ENCODE measurements at places on chromosomes 1 and 21.

DNA sequence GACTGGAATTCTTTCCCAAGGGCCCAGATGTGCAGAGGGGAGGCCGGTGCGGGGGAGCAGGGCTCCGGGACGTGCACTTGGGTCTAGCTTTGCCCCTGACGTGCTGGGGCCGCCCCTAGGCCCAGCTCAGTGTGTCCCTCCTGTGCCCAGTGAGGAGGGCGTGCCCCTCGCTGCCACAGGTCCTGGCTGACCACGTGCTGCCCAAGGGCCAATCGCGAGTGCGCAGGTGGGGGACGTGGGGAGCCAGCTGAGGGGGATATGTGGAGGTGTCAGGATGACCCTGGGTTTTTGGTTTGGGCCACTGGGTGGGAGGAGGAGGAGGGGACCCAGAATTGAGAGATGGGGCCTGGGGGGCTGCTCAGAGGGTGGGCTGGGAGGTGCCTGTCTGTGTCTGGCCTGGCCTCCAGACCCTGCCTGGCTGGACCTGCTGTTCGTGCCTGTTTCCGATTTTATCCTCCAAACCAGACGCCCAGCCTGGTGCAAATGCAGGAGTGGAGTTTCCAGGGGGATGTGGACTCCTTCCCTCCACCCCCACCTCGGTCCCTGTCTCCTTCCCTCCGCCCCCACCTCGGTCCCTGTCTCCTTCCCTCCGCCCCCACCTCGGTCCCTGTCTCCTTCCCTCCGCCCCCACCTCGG is 6.1 kb upstream of the RNF223 start:
- DNase-seq = no peak

GRCh38 chr1:192475970-192476369 is 99.6 kb upstream of the RGS1 start:
- no peak for DNase-seq

GRCh38 chr1:164801791-164802502 is 243.0 kb downstream of the PBX1 start:
- no peak for DNase-seq

DNA sequence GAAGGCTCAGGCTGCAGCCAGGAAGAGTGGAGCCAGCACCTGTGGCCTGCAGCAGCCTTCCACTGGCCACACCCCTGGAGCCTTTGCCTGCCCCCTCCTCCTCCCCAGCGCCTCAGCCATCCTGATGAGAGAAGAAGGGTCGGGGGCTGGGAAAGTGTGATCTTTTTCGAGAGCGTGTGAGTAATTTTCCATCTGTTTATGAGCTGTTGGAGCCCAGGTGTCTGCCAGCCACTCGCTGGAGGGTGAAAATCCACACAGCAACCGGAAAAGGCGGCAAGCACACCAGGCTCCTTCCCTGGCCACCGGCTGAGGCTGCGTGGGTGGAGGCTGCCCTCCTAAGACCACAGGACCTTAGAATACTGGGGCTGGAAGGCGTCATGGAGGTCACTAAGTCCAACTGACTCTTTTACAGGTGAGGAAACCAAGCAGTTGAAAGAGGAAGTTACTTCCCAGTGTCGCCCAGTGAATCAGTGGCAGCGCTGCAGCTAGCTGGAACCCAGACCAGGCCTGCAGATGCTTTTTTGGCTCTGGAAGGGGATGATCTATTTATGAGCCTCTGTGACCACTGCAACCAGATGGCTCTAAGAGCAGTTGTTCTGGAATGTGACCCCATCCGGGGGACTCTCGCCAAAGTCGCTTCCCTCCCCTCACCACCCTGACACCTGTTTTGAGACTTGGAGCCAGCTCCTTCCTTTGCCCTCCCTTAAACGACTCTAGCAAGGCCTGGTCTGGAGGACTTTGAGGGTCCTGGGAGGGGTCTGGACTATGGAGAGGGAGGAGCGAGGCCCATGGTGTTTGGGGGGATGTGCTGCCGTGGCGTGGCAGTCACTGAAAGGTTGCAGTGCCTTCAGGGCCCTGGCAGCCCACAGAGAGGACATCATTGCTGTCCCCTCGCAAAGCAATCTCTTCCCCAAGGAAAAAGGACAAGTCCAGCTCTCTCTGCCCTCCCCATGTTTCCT is 54.5 kb downstream of the LGR6 start:
- no peak for DNase-seq

GRCh38 chr1:56808410-56808809 is 10.8 kb downstream of the FYB2 start:
- DNase-seq = no peak

DNA sequence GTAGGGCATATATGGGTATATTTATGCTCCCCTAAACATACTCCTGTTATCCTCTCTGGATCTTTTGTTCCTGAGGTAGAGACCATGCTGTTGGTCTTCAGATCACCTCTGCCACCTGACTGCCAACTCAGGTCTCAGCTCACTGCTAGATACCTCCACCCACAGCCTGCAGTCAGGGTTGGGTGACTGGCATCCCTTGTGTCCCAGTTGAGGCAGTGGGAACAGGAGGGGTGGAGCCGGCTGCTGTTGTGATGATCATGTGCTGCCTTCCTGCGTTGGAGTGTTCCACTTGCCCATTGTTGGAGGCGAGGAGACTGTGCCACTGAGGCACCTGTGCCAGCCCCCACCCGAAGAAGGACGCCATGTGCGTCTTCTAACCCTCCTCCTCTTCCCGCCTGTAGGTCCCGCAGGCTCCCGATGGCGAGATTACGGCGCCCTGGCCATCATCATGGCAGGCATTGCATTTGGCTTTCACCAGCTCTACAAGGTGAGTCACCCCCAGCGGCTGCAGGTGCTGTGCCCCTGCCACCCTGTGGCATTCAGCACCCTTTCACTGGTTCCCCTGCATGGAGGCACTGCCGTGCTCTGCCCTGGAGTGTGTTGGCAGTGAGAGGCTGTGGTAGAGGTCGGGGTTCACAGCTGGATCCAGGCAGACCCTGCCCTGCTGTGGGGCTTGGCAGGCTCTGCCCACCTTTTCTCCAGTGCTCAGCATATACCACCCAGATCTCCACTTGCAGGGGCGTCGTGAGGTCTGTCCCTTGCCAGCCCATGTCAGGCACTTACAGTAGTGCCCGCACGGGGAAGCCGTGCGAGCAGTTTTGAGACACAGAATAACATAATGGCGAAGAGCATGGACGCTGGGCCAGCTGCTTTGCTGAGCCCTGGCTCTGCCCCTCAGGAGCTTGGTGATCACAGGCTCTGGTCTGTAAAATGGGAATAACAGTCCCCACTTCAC is 143.5 kb downstream of the PEX14 start:
- no peak for DNase-seq

GRCh38 chr21:44874497-44875315 is 1.2 kb upstream of the PTTG1IP start:
- DNase-seq = no peak

- peak; percentile 2 for DNase-seq
These were observed 61.0 kb downstream of the WDR4 start for GRCh38 chr21:42818328-42818749.

DNA sequence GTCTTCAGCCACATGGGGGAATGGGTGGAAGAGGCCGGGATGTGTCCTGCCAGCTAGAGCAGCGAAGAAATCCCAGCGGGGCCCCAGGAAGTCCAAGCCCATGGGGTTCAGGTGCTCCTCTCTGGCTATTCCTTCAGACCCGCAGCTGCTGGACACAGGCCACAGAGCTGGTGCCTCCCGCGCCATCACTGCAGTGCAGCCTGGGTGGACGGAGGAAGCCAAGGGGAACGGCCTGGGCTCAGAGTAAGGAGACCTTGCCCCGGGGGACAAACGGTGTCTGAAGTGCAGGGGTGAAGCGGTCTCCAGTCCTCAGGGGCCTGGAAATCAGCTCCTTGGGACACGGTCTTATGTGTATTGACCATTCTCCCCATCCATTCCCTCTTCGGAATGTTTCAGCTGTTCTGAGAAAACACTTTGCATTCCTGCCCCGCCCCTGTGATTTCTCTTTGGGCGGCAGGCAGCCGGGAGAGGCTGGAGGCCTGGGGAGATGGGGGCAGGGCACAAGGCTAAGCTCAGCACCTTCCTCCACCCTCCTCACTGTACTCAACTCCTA is 18.4 kb downstream of the MTHFR start:
- no peak for DNase-seq

DNA sequence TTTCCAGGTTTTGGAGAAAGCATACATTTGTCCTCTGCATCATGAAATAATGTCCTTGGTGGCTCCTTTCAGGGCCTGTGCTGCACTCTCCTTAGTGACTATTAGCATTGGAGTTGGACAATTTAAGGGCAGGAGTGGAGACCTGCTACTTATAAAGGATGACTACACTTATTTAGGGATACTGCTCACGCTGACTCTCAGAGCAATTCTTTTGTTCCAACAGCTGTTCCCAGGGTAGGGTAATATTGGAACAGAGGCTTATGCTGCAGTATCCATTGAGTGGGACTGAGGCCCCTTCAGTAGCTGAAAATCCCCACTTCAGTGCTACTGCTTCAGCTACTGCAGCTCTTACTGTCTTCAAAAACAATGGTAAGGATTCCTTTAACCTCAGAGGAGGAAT is 84.6 kb downstream of the GPR88 start:
- no peak for DNase-seq

DNA sequence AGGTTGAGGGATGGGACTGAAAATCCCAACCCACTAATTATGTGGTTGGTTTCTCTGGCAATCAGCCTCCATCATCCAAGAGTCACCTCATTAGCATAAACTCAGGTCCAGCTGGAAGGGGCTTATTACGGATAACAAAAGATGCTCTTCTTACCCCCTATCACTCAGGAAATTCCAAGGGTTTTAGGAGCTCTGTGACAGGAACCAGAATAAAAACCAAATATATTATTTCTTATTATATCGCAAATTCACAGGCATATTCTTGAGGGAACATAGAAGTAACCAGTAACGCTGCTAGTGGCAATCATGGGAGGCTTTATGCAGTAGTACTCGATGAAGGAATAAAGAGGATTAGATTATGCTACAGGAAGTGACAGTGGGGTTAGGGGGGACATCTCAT is 59.7 kb downstream of the ATF6 start:
- DNase-seq = no peak

- no peak for DNase-seq
These were observed 538.1 kb upstream of the ZRANB2 start for GRCh38 chr1:71618766-71619530.

GRCh38 chr1:157691285-157691920 is 9.2 kb downstream of the FCRL3 start:
- DNase-seq = no peak

- DNase-seq = no peak
These were observed 16.2 kb upstream of the CR1L start for GRCh38 chr1:207628776-207629175.

DNA sequence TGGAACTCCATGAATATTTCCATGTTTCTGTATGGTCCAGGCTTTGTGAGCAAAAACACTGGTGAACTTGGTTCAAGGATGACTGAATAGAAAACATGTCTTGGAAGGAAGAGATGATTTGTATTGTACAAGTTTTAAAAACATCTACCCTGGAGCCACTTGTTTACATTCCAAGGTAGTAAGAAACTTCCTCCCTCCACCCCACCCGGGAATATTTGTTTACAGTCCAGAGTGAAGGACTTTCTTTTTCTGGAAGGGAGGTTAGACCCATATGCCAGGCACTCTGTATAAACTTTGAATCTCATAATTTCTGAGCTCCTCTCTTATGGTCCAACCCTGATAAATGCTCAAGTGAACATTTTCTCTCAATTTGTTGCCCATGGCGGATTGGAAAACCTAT is 323.3 kb upstream of the LYPLAL1 start:
- DNase-seq = no peak

- peak; percentile 30 for DNase-seq
These were observed 749 bp upstream of the PEX11B start for GRCh38 chr1:145918992-145919939.

GRCh38 chr1:56520016-56520601 is 59.3 kb downstream of the PLPP3 start:
- DNase-seq = no peak

DNA sequence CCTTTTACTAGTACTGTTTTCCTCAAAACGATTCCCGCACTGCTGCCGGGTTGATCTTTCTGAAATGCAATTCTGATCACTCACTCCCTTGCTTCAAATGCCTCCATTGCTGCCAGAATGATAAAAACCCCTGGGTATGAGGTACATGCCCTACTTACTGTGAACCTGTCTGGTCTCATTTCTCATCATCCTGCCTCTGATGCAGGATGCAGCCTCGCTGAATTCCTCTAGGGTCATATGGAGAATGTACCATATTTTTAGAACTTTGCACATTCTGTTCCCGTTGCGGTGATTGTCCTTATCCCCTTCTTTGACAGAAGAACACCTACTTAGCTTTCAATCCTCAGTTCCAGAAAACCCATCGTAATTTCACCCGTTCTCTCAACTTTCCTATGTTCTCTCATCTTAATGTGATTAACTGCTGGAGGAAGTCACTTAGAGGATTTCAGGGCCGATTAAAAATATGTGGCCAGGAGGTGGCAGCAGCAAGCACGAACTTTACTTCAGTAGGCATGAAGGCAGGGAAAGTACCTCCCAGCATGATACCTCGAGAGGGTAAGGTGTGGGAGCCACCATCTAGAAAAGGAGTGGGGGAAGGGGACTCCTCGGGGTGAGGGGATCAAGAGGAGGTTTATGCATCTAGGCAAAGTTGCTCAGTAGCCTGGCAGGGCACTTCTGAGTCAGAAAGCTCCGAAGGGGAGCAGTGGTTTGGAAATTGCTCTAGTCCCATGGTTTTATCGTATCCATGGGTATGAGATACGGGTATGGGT is 361.5 kb upstream of the ZP4 start:
- DNase-seq = no peak

DNA sequence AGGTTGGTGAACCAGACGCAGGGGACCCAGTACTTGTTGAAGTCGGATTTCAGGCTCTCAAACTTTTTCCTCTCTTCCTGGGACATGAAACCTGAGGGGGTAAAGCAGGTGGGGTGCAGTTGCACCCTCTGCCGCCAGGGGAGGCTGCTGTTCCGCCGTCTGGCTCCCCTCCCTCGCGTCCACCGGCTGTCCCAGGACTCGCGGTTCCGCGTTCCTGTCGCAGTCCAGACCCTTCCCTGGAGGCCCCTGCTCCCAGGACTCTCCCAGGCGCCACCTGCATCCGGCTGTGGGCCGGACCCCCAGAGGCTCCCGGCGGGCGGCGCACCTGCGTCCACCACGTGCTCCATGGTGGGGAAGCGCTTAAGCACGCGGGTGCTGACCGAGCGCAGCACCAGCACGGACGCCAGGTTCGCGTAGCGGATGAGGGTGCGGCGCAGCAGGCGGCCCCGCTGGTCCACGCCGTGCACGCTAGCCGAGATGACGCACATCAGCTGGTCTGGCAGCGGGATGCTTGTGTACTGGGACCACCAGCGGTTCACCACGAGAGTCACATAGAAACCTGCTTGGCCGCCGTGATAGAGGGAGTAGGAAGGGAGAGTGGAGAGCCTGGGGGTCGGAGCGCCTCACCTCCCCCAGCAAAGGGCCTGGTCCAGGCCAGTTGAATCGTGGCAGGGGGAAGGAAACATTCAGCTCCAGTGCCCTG is 1.7 kb downstream of the BEST4 start:
- no peak for DNase-seq

- no peak for DNase-seq
These were observed 68.3 kb downstream of the RNASEL start for GRCh38 chr1:182520736-182521135.
